ENCODE measurements at places on chromosomes 6 and 20.

- DNase-seq = no peak
Observed at GRCh38 chr6:64243618-64244017, 608.0 kb downstream of the PHF3 start.

- no peak for DNase-seq
Observed at GRCh38 chr6:341914-342831, 49.4 kb upstream of the IRF4 start.

DNA sequence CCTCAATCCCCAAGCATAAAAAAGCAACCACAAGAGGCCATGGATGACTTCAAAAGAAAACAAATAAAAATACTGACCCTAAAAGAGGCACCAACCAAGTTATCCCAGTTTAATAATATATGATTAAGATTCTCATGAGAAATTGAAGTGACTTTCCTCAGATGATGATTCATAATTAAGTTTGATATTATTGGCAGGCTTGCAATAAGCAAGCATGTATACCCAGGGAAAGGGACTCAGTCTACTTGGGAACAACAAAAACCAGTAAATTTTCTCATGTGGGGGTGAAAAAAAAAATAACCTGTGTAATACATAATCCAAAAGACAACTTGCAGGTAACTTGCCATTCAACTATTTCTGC, 19.6 kb downstream of the JAG1 start:
- DNase-seq = no peak

- no peak for DNase-seq
Observed at GRCh38 chr20:55893031-55893430, 112.3 kb downstream of the CBLN4 start.

GRCh38 chr6:72403413-72403812, 218.5 kb upstream of the KCNQ5 start:
- DNase-seq = no peak

- DNase-seq = no peak
Observed at GRCh38 chr6:43368259-43369160, 937 bp downstream of the ZNF318 start.

DNA sequence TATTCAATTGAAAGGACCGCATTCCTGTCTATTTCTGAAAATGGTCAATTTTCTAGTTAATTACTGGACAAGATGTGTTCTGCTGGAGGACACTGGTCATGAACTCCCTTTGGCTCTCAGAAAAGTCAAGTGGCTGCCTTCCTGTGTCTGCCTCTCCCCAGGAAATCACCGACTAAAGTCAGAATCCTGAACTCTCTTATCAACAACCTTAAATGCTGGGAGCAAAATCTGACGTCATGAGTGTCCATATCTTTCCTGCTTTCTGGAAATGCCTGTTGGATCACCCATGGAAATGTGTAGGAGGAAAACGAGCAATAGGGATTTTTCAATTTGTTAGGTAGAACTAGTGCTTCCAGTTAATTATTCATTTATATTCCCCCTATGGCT, 53.5 kb upstream of the PLCB1 start:
- no peak for DNase-seq

DNA sequence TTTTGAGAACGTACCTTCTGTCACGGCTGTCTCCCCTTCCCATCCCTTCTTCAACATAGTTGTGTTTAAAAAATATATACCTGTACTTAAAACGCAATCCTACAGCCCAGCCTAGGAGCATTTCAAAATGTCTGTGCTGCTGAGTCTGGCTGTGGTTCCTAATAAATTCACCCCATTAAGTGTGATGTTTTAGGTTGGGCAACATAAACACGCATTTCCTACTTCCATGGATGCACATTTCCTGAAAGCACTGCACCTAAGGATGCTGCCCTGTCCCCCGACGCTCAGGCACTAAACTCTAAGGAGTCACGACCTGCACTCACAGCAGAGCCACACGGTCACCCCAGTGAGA, 1.2 kb downstream of the REV3L start:
- DNase-seq = no peak

GRCh38 chr20:1868856-1869255, 26.4 kb upstream of the SIRPA start:
- no peak for DNase-seq

GRCh38 chr6:78830805-78831204, 36.5 kb upstream of the IRAK1BP1 start:
- no peak for DNase-seq

GRCh38 chr6:14671261-14671681, 553.7 kb downstream of the CD83 start:
- DNase-seq = no peak

DNA sequence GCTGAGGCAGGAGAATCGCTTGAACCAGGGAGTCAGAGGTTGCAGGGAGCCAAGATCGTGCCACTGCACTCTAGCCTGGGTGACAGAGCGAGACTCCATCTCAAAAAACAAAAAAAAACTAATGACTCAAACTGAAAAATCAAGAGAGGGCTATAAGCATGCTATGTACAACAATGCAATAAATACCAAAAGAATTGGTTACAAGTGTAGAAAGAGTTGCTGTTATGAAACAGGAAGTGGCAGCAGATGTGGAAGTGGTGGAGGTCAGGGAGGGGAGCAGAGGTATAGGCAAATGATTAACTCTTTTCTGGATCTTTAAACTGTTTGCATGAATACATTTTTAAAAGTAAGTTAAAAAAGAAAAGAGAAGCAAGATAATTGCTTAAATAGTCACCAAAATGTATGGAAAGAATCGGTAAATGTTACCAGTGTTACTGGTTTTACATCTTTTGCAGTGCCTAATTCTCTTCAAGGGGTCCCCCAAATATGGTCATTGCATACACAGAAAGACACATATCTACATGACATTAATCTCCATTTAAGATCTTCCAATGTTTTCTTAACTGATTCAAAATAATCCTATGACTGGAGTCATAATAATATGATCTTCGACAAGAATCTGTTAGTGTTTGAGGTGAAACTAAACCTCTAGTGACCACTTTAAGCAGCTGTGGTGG, 15.0 kb downstream of the CALHM6 start:
- DNase-seq = no peak
